ENCODE measurements at places on chromosomes 5 and 9.
A peak's percentile ranks its signal among the peaks of the same experiment; 100 is the strongest.

DNA sequence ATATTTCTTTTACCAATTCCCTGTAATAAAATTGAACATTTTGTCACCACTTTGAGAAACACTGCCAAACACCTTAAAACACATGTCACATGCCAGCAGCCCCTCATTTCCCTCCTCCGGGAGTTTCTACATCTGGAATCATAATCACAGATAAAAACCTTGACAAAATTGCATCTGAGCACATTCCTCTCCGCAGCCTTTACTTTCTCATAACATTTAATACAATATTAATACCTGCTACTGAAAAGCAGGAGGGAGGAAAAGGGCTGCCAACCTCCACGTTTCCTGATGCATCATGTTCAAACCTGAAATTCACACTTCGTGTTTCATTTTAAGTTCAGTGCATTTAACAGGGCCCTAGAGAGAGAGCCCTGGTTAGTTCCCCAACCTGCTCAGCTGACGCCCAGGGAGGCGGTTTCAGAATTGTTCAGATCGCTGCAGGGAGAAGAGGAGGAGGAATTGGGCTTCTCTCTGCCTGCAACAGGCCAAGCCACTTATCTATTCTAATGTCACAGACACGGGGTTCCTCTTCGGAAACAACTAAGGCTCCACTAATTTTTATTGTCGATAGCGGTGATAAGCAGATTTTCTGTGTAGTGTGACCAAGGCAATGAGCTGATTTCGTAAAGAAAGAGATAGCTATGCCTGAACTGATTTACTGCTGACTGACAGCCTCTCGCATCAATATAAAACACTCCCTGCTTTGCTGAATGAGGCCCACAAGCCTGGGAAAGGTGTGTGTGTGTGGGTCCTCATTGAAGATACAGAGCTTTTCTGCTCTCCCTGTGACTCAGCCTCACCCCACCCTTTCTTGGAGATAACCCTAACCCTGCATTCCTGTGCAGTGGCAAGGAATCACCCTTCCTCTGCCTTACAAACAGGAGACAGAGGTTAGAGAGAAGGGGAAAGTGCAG, 4.9 kb upstream of the LHX2 start:
- no peak for DNase-seq

DNA sequence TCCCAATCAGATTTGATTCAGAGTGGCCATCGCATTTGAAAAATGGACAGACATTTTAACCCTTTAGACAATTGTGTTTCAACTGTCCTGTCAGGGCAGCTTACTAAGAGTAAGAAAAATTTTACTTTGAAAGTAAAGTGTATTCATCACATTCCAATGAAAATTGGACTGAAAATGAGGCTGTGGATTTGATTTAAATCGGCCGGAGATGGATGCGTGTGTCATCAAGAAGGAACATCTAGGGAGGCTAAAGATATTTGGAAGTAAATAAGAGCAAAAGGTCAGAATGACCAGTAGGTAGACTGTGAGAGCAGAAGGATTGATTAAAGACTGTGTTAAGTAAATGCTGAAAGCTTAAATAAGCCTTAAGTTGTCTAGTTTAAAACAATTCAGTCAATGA, 1.5 kb downstream of the ZCCHC7 start:
- peak; percentile 6 for DNase-seq

GRCh38 chr9:2018162-2018643, 3.1 kb downstream of the SMARCA2 start:
- peak; percentile 11 for DNase-seq

DNA sequence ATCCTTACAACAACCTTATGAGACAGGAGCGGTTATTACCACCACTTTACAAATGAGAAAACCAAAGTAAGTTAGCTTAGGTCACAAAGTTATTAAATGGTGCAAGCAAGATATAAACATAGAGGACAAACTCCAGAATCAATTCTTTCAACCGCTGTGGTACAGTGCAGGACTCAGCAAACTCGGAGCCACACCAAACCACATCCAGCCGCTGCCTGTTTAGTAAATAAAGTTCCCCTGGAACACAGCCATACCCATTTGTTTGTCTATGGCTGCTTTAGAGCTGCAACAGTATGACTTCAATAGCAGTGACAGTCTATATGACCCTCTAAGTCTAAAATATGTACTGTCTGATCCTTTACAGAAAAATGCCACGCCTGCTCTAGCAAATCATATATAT, 1567.2 kb upstream of the WWC1 start:
- no peak for DNase-seq

- DNase-seq = no peak
Observed at GRCh38 chr9:137919095-137919465, 41.5 kb downstream of the CACNA1B start.

GRCh38 chr5:174218162-174218561, 172.7 kb downstream of the NSG2 start:
- DNase-seq = no peak

DNA sequence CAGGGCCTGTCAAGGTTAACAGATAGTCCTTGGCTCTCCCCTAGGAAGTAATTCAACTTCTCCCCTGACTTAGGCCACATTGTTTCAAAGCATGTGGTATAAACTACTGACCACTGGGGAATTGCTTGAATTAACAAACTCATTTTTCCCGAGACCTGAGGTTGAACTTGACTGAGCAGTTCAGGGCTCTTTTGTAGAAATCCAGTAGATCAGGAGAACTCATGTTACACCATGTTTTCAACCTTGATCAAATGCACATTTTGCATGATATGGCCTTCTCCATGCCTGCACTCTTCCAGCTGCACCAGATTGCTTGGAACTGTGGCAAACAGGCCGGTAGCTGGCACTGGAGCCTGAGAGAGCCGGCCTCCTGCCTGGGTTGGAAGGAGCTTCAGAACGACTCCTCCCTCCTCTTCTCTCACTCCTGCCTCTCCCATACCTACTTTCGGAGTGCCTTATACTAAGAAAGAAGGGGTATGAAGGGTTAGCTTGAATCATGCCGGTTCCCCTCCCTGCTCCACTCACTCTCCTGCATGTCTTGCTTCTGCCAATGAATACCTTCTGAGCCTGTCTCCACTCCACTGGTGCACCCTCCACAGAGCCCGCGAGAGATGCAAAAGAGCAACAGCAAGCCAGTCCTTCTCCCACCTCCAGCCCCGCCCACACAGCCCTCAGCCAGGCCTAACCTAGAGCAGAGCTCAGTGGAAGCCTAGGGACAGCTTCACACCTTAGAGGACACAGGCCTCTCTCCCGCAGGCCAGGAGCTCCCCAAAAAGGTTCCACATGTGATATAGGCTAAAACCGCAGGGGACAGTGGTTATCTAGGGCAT, 159.4 kb downstream of the MACROH2A1 start:
- DNase-seq = no peak

- peak; percentile 81 for DNase-seq
Observed at GRCh38 chr5:122870219-122870856, 24.9 kb downstream of the SNX24 start.

DNA sequence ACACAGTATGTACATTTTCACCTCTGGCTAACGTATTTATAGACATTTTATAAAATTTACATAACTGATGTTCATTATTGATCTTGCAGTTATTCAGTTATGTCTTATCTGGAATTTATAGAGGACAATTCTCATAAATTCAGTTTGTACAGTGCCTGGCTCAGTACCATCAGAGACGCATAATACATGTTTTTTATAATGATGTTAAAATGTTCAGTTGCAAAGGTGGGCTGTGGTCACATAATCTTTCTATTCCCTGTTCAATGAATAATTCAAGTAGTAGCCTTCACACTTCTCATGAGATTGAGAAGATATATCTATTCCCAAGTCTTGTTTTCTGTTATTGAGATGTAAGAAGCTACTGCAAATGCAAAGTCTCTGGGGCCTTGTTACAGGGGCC, 393.1 kb upstream of the ARRDC3 start:
- DNase-seq = no peak

Measured in fibroblast of skin of right biceps (primary cell).